Activated gamma-delta T cell (primary cell): ENCODE measurements at places on chromosomes 5 and 9.

- DNase-seq: no peak
Observed at GRCh38 chr9:7210854-7211637, 453.3 kb downstream of the KDM4C start.

DNA sequence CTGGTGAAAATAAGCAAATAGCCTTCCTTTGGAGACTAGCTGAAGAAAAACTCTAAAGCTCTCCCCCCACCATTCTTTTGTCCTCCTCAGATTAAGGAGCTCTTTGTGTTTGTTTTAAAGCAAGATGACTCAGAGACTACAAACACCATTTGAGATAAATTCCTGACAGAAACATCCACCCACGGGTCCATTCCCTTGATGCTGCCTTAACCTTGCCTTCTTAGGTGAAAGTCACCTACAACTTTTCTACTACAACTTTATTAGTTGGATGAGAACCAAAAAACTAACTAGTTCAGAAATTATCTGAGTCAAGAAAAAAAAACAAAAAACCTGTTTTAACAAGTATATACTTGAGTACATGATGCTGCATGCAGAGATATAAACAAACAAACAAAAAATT lies 831.1 kb downstream of the NR2F1-AS1 start:
- no peak for DNase-seq

DNA sequence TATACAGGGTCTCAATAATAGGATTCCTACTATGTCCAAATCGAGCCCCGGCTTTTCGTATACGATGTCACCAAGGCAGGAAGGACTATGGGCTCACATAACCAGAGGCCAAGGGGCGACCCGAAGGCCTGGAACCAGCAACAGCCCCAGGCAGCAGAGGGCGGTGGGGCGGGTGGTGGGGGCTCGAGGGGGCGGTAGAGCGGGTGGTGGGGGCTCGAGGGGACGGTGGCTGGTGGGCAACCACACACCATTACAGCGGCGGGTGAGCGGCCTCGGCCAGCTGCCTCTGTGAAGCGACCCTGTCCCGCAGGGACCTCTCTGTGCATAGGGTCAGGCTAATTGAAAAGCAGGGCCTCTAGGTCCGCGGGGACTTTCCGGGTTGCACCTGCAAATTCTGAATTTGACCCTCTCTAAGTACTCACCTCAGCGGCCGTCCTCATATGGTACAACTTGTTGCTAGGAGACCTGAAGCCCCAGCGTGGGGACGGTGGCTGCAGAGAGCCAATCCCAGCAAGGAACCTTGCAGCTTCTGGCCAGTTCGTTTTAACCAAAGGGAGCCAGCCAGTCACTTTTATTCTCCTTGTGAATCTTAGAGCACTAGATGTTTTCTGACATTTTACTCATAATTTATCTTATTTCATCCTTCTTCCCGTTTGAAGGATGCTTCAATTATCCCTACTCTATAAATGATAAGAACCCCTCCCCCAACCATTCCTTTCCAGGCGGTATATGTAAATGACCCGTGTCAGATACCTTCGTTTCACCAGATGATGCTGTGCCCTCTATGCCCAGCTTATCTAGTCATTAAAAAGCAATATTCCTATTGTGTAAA lies at the start of gene NME5:
TSS of gene NME5 (minus strand) at position 480 of the 832 bp plus-strand sequence. CDS start 648 bp downstream, outside the sequence.
- no peak for DNase-seq

GRCh38 chr9:72834994-72835393 lies 117.9 kb downstream of the ALDH1A1 start:
- no peak for DNase-seq

- no peak for DNase-seq
Observed at GRCh38 chr9:87516222-87516925, 18.7 kb downstream of the DAPK1 start.

- DNase-seq: no peak
Observed at GRCh38 chr5:71658916-71659662, 60.0 kb upstream of the CARTPT start.

DNA sequence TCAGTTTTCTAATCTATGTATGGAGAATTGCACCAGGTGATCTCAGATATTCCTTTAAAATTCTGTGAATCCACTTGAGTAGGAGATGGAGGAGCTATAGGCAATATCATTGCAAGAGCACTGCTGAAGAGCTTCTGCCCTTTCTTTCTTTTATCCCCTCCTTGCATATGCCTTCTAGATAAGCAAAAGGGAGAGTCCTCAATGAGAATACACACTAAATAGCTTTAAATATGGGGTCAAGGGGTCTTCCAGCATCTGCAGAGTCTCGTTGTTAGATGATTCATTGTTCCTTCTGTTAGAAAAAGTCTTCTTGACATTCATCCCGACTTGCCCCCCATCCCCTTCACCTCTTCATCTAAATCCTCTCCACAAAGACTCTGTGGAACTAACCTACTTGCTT lies 156.1 kb downstream of the PIK3R1 start:
- DNase-seq: no peak

DNA sequence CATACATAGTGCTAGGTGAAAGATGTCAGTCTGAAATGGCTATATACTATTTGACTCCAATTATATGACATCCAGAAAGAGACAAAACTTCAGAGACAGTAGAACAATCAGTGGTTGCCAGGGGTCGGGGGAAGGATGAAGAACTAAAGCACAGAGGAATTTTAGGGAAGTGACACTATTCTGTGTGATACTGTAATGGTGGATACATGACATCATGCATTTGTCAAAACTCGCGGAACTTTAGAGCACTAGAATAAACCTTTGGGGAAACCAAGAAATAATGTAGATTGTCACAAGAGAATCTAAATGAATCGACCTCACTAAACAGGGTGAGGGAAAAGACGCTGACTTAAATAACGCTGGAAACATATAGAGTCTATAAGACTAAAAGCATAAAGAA lies 107.0 kb upstream of the RETREG1 start:
- DNase-seq: no peak

DNA sequence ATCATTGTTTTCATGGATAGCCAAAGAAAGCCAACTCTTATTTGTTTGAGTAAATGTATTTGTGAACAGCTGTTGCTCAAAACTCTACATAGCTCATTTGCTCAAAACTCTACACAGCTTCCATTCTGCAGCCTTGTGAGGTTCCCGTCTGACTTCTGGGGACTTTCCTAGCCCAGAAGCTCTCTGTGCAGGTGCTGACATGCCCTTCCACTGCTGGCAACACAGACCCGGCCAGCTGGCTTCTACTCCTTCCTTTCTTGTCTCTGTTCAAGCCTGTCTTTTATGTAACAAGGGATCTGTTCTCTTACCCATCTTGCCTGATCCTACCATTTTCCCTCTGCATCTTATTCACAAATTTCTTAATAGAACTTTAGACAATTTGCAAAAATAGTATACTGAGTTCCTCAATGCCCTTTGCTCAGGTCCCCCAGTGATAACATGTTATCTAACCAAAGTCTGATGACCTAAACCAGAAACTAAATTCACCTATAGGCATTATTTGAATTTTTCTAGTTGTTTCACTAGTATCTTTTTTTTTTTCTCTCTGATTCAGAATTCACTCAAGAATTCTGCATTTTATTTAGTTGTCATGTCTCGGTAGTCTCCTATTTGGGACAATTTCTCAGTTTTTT lies 556.5 kb upstream of the SEMA6A start:
- no peak for DNase-seq

GRCh38 chr5:35360671-35361070 lies 130.4 kb upstream of the PRLR start:
- DNase-seq: no peak

DNA sequence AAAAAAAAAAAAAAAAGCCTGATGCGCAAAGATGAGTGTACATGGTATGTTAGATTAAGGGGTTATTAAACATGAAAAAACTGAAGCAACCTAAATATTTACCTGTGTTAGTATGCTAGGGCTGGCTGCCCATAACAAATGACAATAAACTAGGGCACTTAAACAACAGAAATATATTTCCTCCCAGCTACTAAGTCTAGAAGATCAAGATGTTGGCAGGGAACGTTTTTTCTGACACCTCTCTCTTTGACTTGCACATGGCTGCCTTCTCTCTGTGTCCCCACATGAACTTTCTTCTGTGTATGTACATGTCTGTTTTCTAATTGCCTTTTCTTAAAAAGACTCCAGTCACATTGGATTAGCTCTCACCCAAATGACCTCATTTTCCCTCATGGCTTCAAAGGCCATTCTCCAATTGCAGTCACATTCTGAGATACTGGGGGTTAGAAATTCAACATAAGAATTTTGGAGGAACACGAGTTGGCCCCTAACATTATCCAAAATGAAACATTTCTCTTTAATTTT lies 694.5 kb downstream of the CDH9 start:
- no peak for DNase-seq

DNA sequence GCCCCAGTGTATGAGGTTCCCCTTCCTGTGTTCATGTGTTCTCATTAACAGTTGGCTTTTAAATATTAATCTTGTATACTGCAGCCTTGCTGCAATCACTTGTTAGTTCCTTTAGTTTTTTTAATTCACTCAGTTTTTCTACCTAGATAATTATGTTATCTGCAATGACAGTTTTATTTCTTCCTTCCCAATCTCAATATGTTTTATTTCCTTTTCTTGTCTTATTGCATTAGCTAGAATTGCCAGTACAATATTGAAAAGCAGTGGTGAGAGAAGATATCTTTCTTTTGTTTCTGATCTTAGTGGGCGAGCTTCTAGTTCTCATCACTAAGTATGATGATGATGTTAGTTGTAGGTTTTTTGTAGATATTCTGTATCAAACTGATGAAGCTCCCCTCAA lies 232.2 kb downstream of the PBX3 start:
- DNase-seq: no peak

GRCh38 chr5:31229266-31229665 lies 35.8 kb downstream of the CDH6 start:
- DNase-seq: no peak

GRCh38 chr5:52623291-52623690 lies 164.4 kb upstream of the ITGA1 start:
- no peak for DNase-seq

GRCh38 chr5:68021227-68021626 lies 194.3 kb upstream of the PIK3R1 start:
- DNase-seq: no peak

DNA sequence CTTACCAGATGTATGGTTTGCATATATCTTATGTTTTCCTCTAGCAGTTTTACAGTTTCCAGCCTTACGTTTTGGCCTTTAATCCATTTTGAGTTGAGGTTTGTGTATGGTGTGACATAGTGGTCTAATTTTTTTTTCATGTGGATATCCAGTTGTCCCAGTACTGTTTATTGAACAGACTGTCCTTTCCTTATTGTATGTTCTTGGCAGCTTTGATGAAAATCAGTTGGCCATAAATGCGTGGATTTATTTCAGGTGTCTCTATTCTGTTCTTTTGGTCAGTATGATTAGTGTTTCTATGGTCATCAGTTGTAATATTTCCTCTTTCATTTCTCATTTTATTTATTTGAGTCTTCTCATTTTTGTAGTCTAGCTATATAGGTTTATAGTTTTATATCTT lies 42.4 kb downstream of the SRFBP1 start:
- no peak for DNase-seq

GRCh38 chr5:16456103-16456832 lies 9.3 kb downstream of the ZNF622 start:
- no peak for DNase-seq

GRCh38 chr5:172785429-172786088 lies 14.6 kb upstream of the DUSP1 start:
- DNase-seq: no peak

DNA sequence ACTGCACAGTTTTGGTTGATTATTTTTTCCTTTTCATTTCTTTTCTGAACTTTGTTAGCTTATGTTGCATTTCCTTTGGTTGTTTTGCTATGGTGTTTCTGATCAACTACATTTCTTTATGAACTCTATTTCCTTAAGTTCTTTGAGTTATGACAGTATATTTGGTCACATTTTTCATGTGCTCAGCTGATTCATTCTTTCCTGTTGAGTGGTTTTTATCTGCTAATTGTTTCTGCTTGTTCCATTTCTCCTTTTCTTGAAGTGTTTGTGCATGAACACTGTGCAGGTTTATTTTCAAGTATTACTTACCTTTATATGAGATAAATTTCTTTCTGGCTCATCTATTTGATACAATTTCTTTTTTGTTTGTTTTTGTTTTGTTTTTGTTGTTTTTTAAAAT lies 50.9 kb upstream of the MACIR start:
- no peak for DNase-seq

DNA sequence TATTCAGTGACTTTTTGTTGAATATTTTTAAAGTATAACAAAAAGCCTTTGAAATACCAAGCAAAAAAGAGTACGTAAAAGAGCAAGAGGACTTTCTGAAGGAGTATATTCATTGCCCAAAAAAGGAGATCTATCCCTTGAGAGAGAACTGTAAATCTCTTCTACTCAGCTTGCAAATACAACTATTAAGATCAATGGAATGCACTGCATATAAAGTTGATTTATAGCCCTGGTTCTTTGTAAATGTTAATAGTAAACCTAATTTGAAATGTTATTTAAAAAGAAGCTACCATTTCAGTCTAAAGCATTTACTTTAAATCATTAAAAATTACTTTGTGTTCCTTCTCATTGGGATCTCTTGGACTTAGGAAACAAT lies 168.1 kb downstream of the PDE4D start:
- no peak for DNase-seq

- DNase-seq: no peak
Observed at GRCh38 chr9:94112716-94113465, 28.6 kb downstream of the PTPDC1 start.

DNA sequence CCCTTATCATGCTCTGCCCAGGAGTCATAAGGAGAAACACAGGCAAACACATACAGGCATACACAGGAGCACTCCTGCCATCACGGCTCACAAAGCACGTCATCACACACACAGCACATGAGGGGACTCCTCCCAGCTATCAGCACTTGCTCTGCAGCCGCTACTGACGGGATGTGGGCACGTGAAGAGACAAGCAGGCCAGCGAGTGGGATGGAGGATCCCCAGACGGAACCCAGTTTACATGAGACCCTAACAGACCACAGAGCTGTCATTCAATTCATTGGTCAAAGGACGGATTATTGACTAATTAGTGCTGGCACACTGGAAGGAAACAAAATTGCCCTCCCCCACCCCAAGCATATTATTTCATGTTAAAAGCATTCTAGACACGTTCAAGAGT lies 53.6 kb downstream of the SEMA4D start:
- no peak for DNase-seq

DNA sequence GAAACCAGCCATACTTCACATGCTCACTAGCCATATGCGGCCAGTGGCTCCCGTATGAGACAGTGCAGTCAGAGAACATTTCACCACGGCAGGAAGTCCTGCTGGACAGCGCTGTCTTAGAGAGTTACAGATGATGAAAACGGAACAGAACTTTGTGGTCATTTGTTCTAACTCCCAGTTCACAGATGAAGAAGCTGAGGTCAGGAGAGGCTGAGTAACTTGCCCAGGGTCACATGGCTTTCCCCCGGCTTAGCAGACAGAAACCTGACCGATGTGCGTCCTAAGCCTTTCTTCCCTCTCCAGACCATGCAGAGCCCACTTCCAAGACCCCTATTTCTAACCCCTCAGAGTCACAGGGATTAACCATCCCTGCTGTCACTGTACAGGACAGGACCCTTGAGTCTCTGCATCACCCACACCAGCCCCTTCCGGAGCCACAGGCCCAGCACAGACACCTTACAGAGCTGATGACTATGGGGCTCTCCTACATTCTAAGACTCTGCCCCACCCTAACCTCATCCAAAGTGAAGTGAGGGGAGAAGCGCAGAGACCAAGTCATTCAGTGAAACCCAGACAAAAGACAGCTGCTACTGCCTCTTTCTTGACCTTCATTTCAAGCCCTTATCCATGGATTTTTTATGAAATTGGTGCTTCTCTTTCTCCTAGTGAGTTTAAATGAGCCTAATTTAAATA lies 86.9 kb downstream of the PTPN3 start:
- DNase-seq: no peak

- no peak for DNase-seq
Observed at GRCh38 chr5:171840066-171840465, 54.4 kb downstream of the SMIM23 start.

GRCh38 chr9:84708400-84708799 lies 38.9 kb downstream of the NTRK2 start:
- DNase-seq: no peak
